Epithelial cell of alveolus of lung (primary cell): ENCODE measurements at places on chromosomes 4 and X. TPM values are rescaled to one million over a fixed set of nuclear protein-coding genes. Genes with fewer than 3 reads are reported as not detected.

The SCML1 gene
- total RNA-seq = 3.0 and 5.9 TPM in 2 replicates

The SMARCA1 gene
- total RNA-seq = 28.8 and 51.4 TPM in 2 replicates

The DUSP9 gene
- 0.32 and 0.39 TPM in 2 replicates for total RNA-seq

The RPS6KA3 gene
- total RNA-seq = 20.0 and 37.5 TPM in 2 replicates

The FAM156B gene
- 14.4 and 22.3 TPM in 2 replicates for total RNA-seq

The RAB41 gene
- total RNA-seq = not detected in 2 replicates

The SATL1 gene
- not detected in 2 replicates for total RNA-seq

The HAUS7 gene
- total RNA-seq = 11.8 and 27.9 TPM in 2 replicates

The GALNTL6 gene
- total RNA-seq = not detected in 2 replicates

The IGSF1 gene
- total RNA-seq = 0.26 and 0.48 TPM in 2 replicates

The CXCL5 gene
- 10.9 and 144 TPM in 2 replicates for total RNA-seq

The ADGRL3 gene
- total RNA-seq = 5.3 and 27.1 TPM in 2 replicates

The DIPK2B gene
- total RNA-seq = 1.0 and 1.1 TPM in 2 replicates

The PNMA6F gene
- not detected in 2 replicates for total RNA-seq

The CT55 gene
- not detected in 2 replicates for total RNA-seq

The ALB gene
- 0.39 and 1.1 TPM in 2 replicates for total RNA-seq

The PARM1 gene
- total RNA-seq = 0.65 and 1.2 TPM in 2 replicates

The CYLC1 gene
- total RNA-seq = not detected in 2 replicates

The LRIT3 gene
- under 0.01 TPM in 1 of 2 replicates, not detected in the other for total RNA-seq

The NLGN3 gene
- 0.39 and 3.1 TPM in 2 replicates for total RNA-seq

The GRK4 gene
- 3.4 and 4.0 TPM in 2 replicates for total RNA-seq

The ARR3 gene
- total RNA-seq = not detected in 2 replicates

The IDH3G gene
- total RNA-seq = 84.3 and 112 TPM in 2 replicates

The ERAS gene
- total RNA-seq = not detected in 2 replicates

The CHRNA9 gene
- total RNA-seq = 0.13 and 4.6 TPM in 2 replicates

The SFRP2 gene
- total RNA-seq = 15.9 TPM in 1 of 2 replicates, not detected in the other

The VEGFD gene
- total RNA-seq = not detected in 2 replicates

The CRLF2 gene
- total RNA-seq = not detected in 2 replicates

The PPEF2 gene
- total RNA-seq = not detected in 2 replicates

The CACNA1F gene
- total RNA-seq = not detected in 2 replicates

The COL25A1 gene
- total RNA-seq = 0.08 and 0.65 TPM in 2 replicates

The ANK2 gene
- total RNA-seq = 8.9 and 13.9 TPM in 2 replicates

The LYAR gene
- total RNA-seq = 6.3 and 12.0 TPM in 2 replicates

The CA5B gene
- 3.9 and 10.1 TPM in 2 replicates for total RNA-seq

The CCNA2 gene
- total RNA-seq = 35.6 and 66.3 TPM in 2 replicates

The TLL1 gene
- total RNA-seq = 0.08 and 0.26 TPM in 2 replicates

The CLIC2 gene
- total RNA-seq = 0.39 and 0.88 TPM in 2 replicates

The RASSF6 gene
- 0.26 TPM in 1 of 2 replicates, not detected in the other for total RNA-seq

The PASD1 gene
- not detected in 2 replicates for total RNA-seq

The CSAG3 gene
- total RNA-seq = not detected in 2 replicates

The G3BP2 gene
- 104 and 113 TPM in 2 replicates for total RNA-seq
